NCI-H1105 treated with DMSO at 0.1 percent for 48 hours (cell line): ENCODE measurements at places on chromosomes 11 and 22.

GRCh38 chr11:113553235-113553634 is 78.0 kb upstream of the DRD2 start:
- no peak for DNase-seq

DNA sequence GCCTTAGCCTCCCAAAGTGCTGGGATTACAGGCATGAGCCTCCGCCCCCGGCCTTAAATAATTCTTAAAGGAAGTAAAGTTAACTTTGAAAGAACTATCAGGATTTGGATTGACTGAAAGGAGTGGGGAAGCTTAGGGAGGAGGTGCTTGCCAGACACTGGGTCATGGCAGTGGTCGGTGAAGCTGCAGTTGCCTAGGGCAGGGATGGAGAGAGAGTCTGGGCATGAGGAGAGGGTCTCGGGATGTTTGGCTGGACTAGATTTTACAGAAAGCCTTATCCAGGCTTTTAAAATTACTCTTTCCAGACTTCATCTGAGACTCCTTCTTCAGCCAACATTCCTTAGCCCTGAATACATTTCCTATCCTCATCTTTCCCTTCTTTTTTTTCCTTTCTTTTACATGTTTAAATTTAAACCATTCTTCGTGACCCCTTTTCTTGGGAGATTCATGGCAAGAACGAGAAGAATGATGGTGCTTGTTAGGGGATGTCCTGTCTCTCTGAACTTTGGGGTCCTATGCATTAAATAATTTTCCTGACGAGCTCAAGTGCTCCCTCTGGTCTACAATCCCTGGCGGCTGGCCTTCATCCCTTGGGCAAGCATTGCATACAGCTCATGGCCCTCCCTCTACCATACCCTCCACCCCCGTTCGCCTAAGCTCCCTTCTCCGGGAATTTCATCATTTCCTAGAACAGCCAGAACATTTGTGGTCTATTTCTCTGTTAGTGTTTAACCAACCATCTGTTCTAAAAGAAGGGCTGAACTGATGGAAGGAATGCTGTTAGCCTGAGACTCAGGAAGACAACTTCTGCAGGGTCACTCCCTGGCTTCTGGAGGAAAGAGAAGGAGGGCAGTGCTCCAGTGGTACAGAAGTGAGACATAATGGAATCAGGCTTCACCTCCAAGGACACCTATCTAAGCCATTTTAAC is at the start of gene NNMT:
TSS of gene NNMT (plus strand) at position 724 of the 929 bp plus-strand sequence. CDS start at position 882, 158 bp downstream.
- no peak for DNase-seq

GRCh38 chr22:35202376-35202775 is 54.9 kb upstream of the HMGXB4 start:
- DNase-seq: no peak

GRCh38 chr11:2890466-2891294 is 5.1 kb upstream of the CDKN1C start:
- DNase-seq: no peak

GRCh38 chr11:114150671-114151070 is 91.2 kb downstream of the ZBTB16 start:
- DNase-seq: no peak

DNA sequence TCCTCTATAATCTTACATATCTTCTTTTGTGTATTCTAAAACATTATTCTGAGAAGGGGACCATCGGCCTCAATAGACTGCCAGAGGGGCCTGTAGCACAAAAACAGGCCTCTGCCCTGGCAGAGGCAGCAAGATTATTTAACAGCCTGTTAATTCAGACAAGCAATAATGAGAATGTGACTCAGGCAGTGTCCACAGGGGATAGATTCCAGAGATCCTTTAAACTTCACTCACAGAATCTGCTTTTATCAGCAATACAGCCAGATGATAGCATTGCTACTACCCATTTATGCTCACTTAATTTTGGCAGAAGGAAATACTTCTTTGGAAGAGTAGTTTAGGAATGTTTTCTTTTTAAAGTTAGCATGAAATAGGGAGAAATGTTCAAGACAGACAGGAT is 44.9 kb downstream of the AAMDC start:
- DNase-seq: no peak

GRCh38 chr11:63736864-63737263 is 31.7 kb downstream of the ZFTA start:
- DNase-seq: no peak
